ENCODE measurements at places on chromosomes 12 and 14.

DNA sequence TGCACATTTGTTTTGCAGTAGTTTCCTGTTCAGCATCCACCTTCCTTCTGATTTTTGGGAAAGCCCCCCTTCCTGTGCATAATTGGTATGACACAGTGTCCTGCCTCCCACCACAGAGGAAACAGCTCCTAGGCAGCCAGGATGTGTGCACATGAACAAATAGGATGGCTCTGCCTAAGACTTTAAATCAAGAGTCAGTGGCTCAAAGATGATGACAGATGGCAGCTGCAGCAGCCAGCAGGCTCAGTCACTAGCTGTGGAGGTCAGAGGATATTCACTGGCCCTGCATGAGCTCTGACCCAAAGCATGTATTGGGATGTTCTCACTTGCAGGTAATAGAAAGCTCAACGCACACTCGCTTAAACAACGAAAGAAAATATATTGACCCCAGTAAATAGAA lies 90.3 kb downstream of the KCNK10 start:
- no peak for DNase-seq
- H3K4me3 ChIP-seq: no peak overlapping the region
- no peak overlapping the region for H3K27ac ChIP-seq
- no peaks in the 10 kb centered on the region for H3K27me3 ChIP-seq

GRCh38 chr12:52862023-52862422 lies 13.2 kb upstream of the KRT78 start:
- H3K36me3 ChIP-seq: no peaks in the 10 kb centered on the region
- H3K27me3 ChIP-seq: peaks cover 28% of the 10 kb centered on the region
- no peak overlapping the region for H3K4me3 ChIP-seq
- no peak for DNase-seq
- no peaks in the 10 kb centered on the region for H3K4me1 ChIP-seq

- no peaks in the 10 kb centered on the region for H3K4me1 ChIP-seq
- H3K27me3 ChIP-seq: no peaks in the 10 kb centered on the region
- DNase-seq: no peak
- H3K27ac ChIP-seq: no peak overlapping the region
- H3K36me3 ChIP-seq: no peaks in the 10 kb centered on the region
These were observed 480.8 kb downstream of the RMST start for GRCh38 chr12:97943359-97943758.

DNA sequence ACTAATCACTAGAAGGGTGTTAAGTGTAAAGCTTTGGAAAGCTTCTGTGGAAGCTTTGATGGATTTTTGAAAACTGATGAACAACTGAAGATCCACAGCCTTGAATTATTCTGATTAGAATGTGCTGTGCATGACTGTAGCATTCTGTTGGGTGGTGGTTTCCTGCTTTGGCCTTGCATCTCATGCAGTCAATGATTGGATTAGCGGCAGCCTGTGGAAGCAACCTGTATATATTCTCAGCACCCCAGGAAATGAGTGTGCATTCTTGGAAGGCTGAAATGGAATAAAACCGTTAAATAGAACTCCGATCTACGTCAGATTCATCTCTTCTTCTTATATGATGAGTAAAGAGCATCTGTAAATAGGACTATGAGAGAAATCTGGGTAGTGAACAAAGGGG lies 120.2 kb downstream of the SLC16A7 start:
- no peaks in the 10 kb centered on the region for H3K4me1 ChIP-seq
- H3K27ac ChIP-seq: no peak overlapping the region
- H3K4me3 ChIP-seq: no peak overlapping the region
- DNase-seq: no peak
- no peaks in the 10 kb centered on the region for H3K36me3 ChIP-seq

- no peaks in the 10 kb centered on the region for H3K36me3 ChIP-seq
- H3K27me3 ChIP-seq: no peaks in the 10 kb centered on the region
- no peak overlapping the region for H3K27ac ChIP-seq
- H3K4me3 ChIP-seq: no peak overlapping the region
- DNase-seq: no peak
- no peaks in the 10 kb centered on the region for H3K4me1 ChIP-seq
These were observed 160.2 kb downstream of the CCDC91 start for GRCh38 chr12:28350502-28350901.

Data from K562 (cell line).